ENCODE measurements at places on chromosomes 4 and X.

DNA sequence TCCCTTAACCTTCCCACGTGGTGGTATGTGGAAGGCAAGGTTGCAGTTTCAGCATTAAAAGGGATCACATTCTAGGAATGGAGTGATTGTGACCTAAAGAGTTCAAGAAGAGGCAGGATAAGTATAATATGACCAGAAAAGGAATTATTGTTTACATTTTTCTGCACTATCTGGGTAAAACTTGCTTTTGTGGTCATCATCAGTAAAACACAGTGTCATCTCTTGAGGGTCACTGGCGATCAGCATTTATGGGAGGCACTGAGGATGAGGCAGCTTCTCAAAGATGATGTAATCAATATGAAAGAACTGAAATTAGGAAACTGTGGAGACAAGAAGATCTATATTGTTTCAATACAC, 88.7 kb downstream of the CFAP299 start:
- no peak for DNase-seq

- DNase-seq, result no peak
These were observed 147.7 kb upstream of the TBL1X start for GRCh38 chrX:9317176-9317575.

DNA sequence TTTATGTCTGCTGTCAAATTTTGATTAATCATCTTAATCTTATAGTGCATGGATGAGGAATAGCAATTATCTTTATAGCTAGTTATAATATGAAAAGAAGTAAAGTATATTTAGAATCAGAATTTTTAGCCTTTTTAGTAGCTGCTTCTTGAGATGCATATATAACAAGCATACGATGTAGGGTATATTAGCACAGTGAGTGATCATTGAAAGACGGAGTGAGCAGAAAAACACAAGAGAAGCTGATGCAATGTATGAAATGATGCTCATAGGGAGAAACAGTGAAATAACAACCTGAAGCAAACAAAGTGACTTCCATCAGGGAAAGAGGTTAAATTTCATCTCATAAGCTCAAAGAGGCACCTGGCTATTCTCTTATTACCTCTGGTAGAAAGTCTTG, 77.0 kb downstream of the GLRA3 start:
- no peak for DNase-seq

- no peak for DNase-seq
These were observed 547.2 kb upstream of the ADGRL3 start for GRCh38 chr4:60652933-60653332.

- DNase-seq, result no peak
These were observed 77.4 kb downstream of the COMMD8 start for GRCh38 chr4:47386146-47386545.

- no peak for DNase-seq
These were observed at the start of gene RAB41 for GRCh38 chrX:70281951-70282350. Gene RAB41 (plus strand): TSS chrX:70282172. CDS start chrX:70282218, 46 bp downstream.

DNA sequence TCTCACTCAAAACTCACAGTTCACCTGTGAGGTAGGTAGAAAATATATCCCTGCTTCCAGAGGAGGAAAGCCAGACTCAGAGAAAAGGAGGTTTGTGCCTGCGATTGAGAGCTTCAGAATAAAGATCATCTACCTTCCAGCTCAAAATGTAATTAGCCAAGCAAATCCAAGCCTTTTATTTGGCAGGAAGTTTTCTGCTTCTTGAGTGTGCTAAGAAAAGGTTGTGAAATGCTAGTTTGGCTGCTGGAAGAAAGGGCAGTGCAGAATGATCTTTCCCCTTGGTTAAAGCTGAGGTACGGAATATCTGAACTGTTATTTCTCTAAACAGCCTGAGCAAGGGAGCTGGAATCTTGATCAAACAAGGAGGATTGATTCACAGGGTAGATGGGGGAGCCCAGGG, 59.7 kb upstream of the VCX3B start:
- no peak for DNase-seq

GRCh38 chrX:6644411-6644810, 109.5 kb upstream of the VCX3A start:
- DNase-seq, result no peak

- DNase-seq, result no peak
These were observed 40.6 kb upstream of the CYP2U1 start for GRCh38 chr4:107890779-107891178.

DNA sequence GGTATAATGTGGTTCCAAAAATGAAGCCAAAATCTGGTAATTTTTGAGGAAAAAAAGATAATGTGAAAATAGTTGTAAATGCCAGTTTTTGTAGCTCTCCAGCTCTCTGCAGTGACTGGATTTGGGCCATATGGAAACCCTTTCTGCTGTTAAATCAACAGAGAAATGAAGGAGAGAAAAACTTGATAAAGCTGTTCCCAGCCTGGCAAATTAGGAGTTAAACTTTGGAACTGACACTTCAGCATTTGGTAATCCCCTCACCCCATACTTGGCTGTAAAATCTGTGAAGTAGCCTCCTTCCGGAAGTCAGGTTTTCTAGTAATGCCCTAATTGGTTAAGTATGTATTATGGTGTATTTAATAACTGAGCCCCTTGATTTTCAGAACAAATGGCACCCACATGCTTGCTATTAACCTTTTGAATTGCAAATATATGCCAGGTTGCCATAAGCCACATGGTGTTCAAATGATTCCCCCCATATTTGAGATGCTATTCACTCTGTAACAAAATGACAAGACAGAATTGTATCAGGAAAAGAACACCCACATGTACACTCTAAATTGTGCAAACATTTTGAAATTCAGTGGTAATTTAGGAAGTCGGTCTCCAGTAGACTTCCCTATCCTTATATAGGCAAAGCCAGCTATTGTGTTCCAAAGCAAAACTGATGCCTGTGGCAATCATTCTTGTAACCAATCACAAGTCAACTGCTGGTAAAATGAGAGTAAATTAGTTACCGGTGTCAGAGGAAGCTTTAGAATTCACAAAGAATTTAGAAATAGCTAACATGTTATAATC, 96.3 kb upstream of the ADAMTS3 start:
- DNase-seq, result no peak

- peak; percentile 83 for DNase-seq
These were observed 20.9 kb upstream of the MTM1 start for GRCh38 chrX:150547375-150548115.

DNA sequence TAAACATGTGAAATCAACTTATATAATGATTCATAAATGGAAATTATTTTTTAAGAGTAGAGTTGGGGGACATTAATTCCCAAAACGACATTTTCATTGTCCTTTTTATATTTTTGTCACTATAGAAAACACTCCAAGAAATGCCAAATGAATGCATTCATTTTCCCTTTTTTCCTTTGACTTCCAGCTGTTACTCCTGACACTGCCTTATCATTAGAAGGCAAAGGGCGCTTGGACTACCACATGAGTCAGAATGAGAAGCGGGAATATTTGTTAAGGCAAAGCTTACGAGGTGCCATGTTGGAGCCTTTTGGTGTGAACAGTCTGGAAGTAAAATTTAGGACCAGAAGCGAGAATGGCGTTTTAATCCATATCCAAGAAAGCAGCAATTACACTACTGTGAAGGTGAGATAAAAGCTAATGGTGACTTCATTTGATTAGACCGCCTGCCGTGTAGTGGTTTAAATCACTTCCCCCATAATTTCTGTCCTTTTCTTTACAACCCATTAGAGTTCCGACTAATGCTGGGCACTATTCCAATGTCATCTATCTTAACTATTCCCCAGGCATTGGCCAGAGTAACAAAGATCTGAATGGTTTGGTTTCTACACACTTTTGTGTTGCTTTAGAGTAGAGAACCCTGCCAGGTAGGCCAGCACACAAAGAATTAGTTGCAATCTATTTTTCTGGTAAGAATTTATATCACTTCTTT, 166.7 kb downstream of the FAT4 start:
- DNase-seq, result no peak

DNA sequence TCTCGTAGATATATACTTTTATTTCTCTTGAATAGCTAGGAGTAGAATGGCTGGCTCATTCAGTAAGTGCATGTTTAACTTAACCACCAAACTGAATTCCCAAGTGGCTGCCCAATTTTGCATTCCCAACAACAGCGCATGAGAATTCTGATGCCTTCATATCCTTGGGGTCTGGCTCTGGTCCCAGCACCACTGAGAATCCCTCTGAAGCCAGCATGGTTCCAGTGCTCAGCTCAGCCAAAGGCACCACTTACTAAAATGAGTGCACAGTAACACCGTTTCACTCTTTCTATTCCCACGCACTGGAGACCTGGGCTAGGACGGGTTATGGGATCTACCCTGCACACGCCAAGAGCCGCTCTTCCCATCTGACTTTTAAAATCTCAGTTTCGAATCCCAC, 60.4 kb downstream of the CASP3 start:
- no peak for DNase-seq

GRCh38 chr4:83780053-83780733, 244.3 kb downstream of the GPAT3 start:
- no peak for DNase-seq

DNA sequence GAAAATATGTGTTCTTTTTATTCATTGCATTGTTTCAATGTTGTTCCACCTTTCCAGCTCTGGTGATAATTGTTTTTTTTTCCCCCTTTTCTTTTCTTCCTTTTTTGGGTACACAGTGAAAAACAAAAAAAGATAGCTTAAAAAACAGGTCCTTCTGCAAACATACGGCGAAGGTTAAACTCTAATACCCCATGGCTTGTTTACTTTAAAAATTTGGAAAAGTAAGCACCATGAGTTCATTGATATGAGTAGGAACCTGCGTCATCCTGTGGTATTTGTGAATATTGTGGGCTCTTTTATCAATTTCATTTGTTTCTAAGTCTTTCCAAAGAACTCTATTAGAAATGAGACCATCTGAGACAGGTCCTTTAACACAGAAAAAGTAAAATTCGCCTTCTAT, 123.5 kb downstream of the CHRNA9 start:
- DNase-seq, result no peak

DNA sequence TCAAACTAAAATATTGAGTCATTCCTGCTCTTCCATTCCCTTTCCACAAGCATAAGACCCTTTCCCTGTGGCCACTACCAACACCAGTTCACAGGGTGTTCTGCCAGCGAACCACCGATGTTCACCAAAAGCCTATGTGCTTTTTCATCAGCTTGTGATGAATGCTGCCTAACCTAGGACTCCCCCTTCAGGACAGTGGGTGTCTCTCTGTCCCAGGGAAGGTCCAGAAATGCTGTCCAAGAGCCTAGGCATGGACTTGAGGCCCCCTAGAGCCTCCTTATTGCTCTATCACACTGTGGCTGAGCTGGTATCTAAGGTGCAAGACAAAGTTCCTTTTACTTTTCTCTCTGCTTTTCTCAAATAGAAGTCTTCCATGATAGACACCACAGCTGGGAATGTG, 1015.6 kb downstream of the PCDH19 start:
- no peak for DNase-seq

DNA sequence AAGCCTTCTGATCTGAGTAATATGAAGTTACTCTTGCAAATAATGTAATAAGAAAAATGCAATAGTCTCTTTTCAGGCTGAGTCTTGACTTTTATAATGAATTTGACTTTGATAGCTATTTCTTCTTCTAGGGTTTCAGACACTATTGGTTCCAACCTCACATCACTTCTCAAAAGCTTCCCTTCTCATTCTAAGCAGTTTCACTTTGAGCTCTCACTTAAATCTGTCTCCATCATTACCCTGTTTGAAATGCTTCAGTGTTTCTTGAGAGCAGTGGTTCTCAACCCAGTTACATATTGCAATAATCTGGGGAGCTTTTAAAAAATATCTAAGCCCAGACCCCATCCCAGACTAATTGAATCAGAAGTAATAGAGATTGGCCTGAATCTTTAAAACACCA, 40.5 kb upstream of the BMP2K start:
- no peak for DNase-seq

- no peak for DNase-seq
These were observed 8.2 kb downstream of the DCAF8L2 start for GRCh38 chrX:27598312-27598711.

- DNase-seq, result no peak
These were observed 97.6 kb downstream of the SLC34A2 start for GRCh38 chr4:25753239-25753638.

- DNase-seq, result no peak
These were observed 5.1 kb downstream of the TIMP1 start for GRCh38 chrX:47587091-47587891.

DNA sequence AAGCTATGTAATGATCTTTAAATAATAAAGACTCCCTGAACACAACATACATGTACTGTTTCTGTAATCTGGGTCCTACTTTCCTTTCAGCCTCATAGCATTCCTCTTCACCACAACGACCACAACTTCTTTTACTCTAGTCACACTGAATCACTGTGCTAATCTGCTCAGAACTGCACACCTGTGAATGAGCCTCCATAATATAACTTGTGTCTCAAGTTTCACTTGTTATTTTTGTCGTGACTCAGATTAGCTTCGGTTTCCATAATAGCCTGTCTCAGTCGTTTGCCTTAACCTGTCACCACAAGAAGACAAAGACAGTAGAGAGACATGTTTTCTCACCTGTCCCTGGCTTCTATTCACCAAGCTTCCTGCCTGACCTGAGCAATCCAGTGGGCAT, 61.8 kb downstream of the MAGED1 start:
- DNase-seq, result no peak

DNA sequence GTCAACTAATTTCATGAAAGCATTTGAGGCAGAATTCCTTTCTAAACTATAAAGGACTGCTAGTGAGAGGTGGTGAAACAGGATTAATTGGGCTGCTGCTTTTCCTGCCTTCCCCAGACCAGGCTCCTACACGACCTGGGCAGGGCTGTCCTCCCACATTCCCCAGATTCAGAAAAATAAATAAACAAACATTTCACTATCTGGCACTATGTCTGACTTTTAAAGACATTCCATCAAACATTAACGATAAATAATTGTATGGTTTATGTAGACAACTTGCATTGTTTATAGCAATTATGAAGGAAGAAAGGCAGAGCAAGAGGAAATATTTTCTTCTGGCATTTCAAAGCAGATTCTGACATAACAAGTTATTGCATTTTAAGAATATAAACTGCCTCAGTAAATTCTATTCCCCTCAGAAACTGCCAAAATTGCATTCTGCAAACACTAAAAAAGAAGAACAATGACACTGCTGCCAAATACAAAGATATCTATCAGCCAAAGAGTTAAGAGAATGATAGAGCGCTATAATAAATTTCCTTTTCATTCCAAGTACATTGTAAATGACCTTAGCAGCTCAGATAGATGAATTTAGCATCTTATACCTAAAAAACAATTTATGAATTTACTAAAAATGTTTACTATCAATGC, 214.7 kb upstream of the INTU start:
- DNase-seq, result no peak

DNA sequence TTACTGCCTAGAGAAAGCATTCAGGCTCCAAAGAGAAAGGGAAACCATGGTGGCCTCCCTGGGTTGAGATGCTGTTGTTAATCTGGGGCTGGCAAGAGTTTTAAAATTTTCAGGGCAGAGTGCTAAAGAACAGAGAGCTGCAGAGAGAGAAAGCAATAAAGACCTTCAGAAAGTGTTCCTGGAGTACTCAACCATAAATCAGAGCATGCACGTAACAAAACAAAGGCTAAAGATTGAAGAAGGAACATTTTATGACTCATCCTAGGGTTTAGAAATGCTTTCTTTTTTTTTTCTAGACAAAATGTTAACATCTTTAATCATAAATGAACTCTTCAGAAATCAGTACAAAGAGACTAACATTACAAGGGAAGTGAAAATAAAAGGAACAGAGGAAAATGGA, 562.3 kb upstream of the NDST4 start:
- no peak for DNase-seq

GRCh38 chrX:19785647-19786046, 101.8 kb downstream of the SH3KBP1 start:
- no peak for DNase-seq

Data from AG20443 (cell line).